Lower lobe of right lung (tissue), 2 donors: ENCODE measurements at places on chromosomes 13 and 19.

- peak; percentile 70 for DNase-seq
Measured at GRCh38 chr19:33047422-33047821, 17.3 kb downstream of the RHPN2 start.

GRCh38 chr19:31340042-31341025, 8.9 kb downstream of the TSHZ3 start:
- DNase-seq = no peak

GRCh38 chr13:59744747-59745391, 418.9 kb downstream of the DIAPH3 start:
- no peak for DNase-seq

- DNase-seq = no peak
Measured at GRCh38 chr19:35142606-35143230, 337 bp upstream of the FXYD7 start.

GRCh38 chr19:34512254-34512822, 30.8 kb downstream of the WTIP start:
- no peak for DNase-seq

- DNase-seq = no peak
Measured at GRCh38 chr13:33483471-33483870, 197.9 kb upstream of the STARD13 start.

GRCh38 chr13:71491010-71491409, 376.0 kb downstream of the DACH1 start:
- DNase-seq = no peak

DNA sequence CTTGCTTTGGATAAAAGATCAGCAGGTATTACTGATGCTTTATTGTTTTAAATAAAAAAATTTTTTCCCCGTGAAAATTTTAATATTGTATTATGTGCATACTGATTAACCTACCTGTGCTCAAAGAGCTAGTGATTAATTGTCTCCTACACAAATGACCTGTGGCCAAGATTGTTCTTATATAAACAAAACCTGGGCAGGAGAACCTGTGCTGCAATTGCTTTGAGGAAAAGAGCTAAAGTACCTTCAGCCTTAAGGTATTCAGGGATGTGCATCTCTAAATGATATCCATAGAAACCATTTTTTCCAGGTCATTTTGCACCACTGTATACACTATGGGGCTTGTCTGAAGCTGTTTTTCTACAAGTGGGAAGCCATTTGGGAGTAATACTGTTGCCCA, 1.2 kb downstream of the FRY start:
- no peak for DNase-seq

- DNase-seq = no peak
Measured at GRCh38 chr13:101258071-101258470, 158.2 kb downstream of the NALCN start.

DNA sequence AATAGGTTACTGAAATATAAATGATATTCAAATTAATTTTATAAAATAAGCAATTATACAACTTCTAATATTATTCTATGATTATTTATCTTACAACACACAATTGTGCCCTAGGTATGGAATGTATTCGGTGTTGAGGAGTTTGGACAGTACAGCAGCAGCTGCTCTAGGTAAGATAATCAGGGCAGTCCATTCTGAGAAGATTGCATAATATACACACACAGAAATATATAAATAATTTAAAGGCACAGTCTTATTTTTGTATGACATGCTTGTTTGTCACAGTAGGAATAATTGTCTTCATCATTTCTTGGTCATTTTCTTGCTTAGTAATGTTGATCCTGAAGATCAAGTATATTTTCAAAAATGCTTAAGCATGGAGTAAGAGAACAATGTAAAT, 849.4 kb upstream of the MIR17HG start:
- no peak for DNase-seq

- no peak for DNase-seq
Measured at GRCh38 chr19:1675633-1676350, 23.4 kb upstream of the TCF3 start.

GRCh38 chr19:36514012-36514612, 14.0 kb downstream of the ZNF260 start:
- no peak for DNase-seq

- DNase-seq = no peak
Measured at GRCh38 chr19:35522745-35523327, 5.3 kb downstream of the SBSN start.

- no peak for DNase-seq
Measured at GRCh38 chr19:3669082-3669946, 31.0 kb downstream of the PIP5K1C start.

DNA sequence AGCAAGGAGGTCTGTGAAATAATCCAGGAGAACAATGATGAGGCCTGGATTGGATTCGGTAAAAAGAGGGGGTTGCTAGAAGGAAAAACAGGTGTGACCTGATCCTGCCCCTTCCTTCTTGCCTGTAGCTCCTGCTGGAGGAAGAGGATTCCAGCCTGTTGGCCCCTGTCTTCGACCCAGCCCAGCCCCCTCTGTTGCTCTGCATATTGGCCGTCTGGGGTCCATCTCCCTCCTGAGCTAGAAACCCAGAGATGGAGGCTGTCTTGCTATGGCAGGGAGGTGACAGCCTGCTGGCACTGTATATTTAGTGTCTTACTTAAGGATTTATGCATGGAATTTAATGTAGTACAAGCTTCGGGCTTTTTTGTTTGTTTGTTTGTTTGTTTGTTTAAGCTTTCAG, 6.6 kb downstream of the DMRTC2 start:
- DNase-seq = no peak
